ENCODE measurements at places on chromosomes 2 and 18. TPM values are rescaled to one million over a fixed set of nuclear protein-coding genes. Genes with fewer than 3 reads are reported as not detected.

GRCh38 chr2:51612387-51612786 is 580.5 kb upstream of the NRXN1 start:
- no peaks in the 10 kb centered on the region for H3K36me3 ChIP-seq
- H3K27ac ChIP-seq: no peak overlapping the region
- DNase-seq: no peak
- no peaks in the 10 kb centered on the region for H3K4me1 ChIP-seq
- H3K27me3 ChIP-seq: no peaks in the 10 kb centered on the region
- H3K4me3 ChIP-seq: no peak overlapping the region

- no peak overlapping the region for H3K4me3 ChIP-seq
- H3K4me1 ChIP-seq: no peaks in the 10 kb centered on the region
- no peaks in the 10 kb centered on the region for H3K27me3 ChIP-seq
- H3K27ac ChIP-seq: no peak overlapping the region
- no peaks in the 10 kb centered on the region for H3K36me3 ChIP-seq
Measured at GRCh38 chr2:54680397-54681041, 42.9 kb upstream of the EML6 start.

DNA sequence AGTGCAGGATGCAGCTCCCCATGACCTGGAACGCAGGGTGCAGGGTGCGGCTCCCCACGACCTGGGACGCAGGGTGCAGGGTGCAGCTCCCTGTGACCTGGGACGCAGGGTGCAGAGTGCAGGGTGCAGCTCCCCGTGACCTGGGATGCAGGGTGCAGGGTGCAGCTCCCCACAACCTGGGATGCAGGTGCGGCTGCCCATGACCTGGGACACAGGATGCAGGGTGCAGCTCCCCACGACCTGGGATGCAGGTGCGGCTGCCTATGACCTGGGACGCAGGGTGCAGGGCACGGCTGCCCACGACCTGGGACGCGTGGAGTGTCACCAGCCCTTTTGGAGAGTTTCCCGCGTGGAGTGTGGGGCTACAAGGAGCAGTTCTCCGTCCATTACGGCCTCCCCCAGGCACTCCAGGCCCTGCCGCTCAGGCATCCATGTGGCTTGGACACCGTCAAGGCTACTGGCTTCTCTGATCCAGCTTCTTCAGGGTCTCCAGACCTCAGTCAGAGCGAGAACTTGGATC is 38.7 kb downstream of the PXDN start:
- H3K27me3 ChIP-seq: no peaks in the 10 kb centered on the region
- no peak overlapping the region for H3K4me3 ChIP-seq
- H3K27ac ChIP-seq: no peak overlapping the region
- no peak for DNase-seq
- H3K36me3 ChIP-seq: no peaks in the 10 kb centered on the region
- peaks cover 8% of the 10 kb centered on the region for H3K4me1 ChIP-seq

- no peak overlapping the region for H3K27ac ChIP-seq
- DNase-seq: no peak
- H3K36me3 ChIP-seq: no peaks in the 10 kb centered on the region
- H3K4me1 ChIP-seq: no peaks in the 10 kb centered on the region
- no peaks in the 10 kb centered on the region for H3K27me3 ChIP-seq
Measured at GRCh38 chr2:29189052-29189451, 73.8 kb downstream of the CLIP4 start.

DNA sequence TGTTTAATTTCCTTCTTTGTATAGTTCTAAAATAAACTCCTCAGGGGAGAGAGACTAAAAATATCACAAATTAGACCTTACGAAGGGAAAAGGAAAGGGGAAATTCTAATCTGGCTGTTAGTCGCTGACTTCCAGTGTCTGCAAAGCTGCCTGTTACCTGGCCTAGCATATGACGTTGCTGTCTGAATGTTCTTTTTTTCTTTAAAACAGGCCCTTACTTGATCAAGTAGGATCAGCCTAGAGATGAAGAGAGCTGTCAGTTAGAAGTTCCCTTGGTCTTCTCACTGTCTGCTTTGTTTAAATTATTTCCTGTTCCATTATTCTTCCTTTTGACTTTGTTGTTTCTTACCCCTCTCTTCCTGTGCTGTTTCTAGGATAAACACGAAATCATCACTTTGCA is 11.2 kb downstream of the NCK2 start:
- no peaks in the 10 kb centered on the region for H3K27me3 ChIP-seq
- no peaks in the 10 kb centered on the region for H3K36me3 ChIP-seq

GRCh38 chr2:55970500-55970899 is 46.9 kb upstream of the EFEMP1 start:
- no peaks in the 10 kb centered on the region for H3K36me3 ChIP-seq
- H3K4me3 ChIP-seq: no peak overlapping the region

DNA sequence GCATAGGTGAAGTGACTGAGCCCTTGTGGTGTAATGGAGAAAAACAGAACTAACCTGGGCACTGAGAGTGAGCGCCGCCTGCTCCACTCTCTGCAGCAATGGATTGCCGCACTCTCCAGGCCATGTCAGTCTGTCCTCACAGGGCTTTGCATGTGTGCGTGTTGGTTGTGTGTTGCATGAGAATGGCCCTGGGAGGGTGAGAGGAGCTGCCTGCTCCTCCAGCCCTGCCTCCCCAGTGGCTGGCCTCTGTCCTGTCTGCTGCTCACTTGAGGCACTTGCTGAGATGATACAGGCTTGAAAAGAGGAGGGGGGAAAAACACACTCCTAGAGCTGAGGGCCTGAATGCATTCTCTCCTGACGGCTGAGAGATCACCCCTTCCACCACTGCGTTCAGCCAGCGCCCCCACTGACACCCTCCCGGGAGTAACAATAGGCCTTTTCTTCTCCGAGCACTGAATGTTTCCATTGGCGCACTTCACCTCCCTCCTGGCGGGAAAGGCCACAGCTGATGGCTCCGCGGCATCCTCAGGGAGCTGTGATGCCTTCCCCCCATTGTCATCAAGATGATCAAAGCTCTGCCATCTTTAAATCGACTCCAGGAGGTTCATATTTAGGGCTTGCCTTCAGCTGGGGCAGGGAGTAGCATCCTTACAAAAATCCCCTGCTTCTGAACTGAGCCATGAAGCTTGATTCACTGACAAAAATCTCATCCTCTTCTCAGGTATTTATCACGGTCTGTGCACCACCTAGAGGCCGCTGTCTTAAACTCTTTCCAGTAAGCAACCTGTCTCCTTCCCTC is 49.9 kb upstream of the DAPL1 start:
- H3K27ac ChIP-seq: no peak overlapping the region
- DNase-seq: peak; percentile 60
- no peaks in the 10 kb centered on the region for H3K4me1 ChIP-seq
- H3K27me3 ChIP-seq: no peaks in the 10 kb centered on the region
- no peak overlapping the region for H3K4me3 ChIP-seq

Gene KHK
- 3.6 TPM for total RNA-seq

Gene PTPRN
- not detected for total RNA-seq

Gene COLEC12
- 11.7 TPM for total RNA-seq

All from breast epithelium (tissue), 4 donors.